ENCODE measurements at places on chromosomes 1 and 21.

GRCh38 chr21:41338455-41338854 lies 21.9 kb downstream of the FAM3B start:
- H3K4me3 ChIP-seq, result no peak overlapping the region
- H3K4me1 ChIP-seq, result no peaks in the 10 kb centered on the region
- no peaks in the 10 kb centered on the region for H3K36me3 ChIP-seq
- H3K27me3 ChIP-seq, result peaks cover 9% of the 10 kb centered on the region

DNA sequence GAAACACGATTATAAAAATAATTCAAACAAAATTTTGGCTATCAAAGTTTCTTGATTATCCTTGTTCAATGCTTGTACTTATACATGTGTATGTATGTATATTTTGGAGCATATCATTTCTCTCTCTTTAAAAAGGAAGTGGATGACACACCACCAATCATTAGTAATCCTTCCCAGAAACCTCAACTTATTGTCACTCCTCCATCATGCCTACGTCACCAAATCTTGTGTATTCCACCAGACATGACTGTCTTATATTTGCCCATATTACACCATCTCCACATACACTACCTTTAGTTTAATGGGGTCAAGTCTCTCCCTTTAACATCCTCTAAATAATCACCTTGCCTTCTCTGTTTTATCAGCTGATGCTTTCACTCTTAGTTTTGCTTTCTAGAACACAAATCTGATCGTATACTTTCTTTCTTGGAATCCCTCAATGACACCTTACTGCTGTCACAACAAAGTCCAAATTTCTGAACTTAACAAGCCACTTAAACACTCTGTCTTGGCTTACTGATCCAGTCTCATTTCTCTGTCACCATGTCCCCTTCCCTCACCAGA lies 124.0 kb downstream of the BRINP3 start:
- DNase-seq, result no peak
- H3K4me1 ChIP-seq, result no peaks in the 10 kb centered on the region
- no peak overlapping the region for H3K27ac ChIP-seq
- H3K36me3 ChIP-seq, result no peaks in the 10 kb centered on the region
- H3K4me3 ChIP-seq, result no peak overlapping the region

- no peak for DNase-seq
- H3K27ac ChIP-seq, result no peak overlapping the region
- H3K4me1 ChIP-seq, result no peaks in the 10 kb centered on the region
- no peaks in the 10 kb centered on the region for H3K36me3 ChIP-seq
These were observed 488.0 kb upstream of the B3GALT2 start for GRCh38 chr1:193674292-193674944.

GRCh38 chr1:107794571-107794970 lies 170.4 kb downstream of the VAV3 start:
- no peaks in the 10 kb centered on the region for H3K36me3 ChIP-seq
- peaks cover 47% of the 10 kb centered on the region for H3K4me1 ChIP-seq
- H3K27ac ChIP-seq, result peak overlapping the region; percentile 78
- H3K4me3 ChIP-seq, result no peak overlapping the region

- DNase-seq, result no peak
- H3K27ac ChIP-seq, result peak overlapping the region; percentile 67
- H3K27me3 ChIP-seq, result no peaks in the 10 kb centered on the region
- H3K36me3 ChIP-seq, result peaks cover 5% of the 10 kb centered on the region
- peaks cover 17% of the 10 kb centered on the region for H3K4me1 ChIP-seq
These were observed 478 bp downstream of the MAD2L2 start for GRCh38 chr1:11680270-11681070.

- no peak overlapping the region for H3K4me3 ChIP-seq
- H3K27ac ChIP-seq, result no peak overlapping the region
- peaks cover 10% of the 10 kb centered on the region for H3K36me3 ChIP-seq
- H3K4me1 ChIP-seq, result peaks cover 2% of the 10 kb centered on the region
- no peak for DNase-seq
These were observed 41.7 kb downstream of the LRP8 start for GRCh38 chr1:53285969-53286760.

GRCh38 chr1:89466307-89466930 lies 58.2 kb upstream of the LRRC8B start:
- peaks cover 5% of the 10 kb centered on the region for H3K4me1 ChIP-seq
- H3K36me3 ChIP-seq, result no peaks in the 10 kb centered on the region
- no peak for DNase-seq
- no peak overlapping the region for H3K27ac ChIP-seq

DNA sequence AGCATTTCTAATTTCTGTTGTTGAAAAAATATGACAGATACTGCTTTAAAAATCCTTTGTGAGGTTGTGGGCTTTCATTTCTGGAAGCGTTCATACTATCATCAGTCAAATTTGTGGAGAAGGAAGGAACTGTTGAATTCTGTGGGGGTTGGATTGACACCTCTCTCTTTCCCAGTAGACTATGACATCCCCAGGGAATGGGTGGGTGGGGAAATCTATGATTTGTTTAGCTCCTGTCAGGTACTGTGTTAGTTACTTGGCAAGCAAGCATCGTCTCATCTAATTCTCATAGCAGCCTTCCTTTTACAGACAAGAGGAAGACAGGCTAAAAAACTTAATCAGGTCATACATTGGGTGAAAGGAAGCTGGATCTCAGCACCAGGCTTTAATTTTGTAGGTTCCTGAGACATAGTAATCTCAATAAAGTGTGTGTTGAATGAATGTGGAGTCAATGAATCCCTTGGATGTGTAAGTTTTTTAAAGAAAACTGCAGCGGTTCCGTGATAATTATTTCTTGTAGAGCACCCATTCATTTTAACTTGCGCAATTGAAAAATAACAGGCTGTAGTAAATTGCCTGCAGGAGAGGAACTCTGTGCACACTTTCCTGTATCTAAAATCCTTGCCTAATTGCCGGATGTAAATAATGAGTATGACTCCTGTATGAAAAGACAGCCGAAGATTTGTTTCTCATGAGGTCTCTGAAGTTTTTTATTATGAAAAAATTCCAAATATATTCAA lies 60.6 kb downstream of the MYOM3 start:
- H3K4me1 ChIP-seq, result no peaks in the 10 kb centered on the region
- H3K36me3 ChIP-seq, result no peaks in the 10 kb centered on the region
- no peak for DNase-seq
- H3K27me3 ChIP-seq, result no peaks in the 10 kb centered on the region

DNA sequence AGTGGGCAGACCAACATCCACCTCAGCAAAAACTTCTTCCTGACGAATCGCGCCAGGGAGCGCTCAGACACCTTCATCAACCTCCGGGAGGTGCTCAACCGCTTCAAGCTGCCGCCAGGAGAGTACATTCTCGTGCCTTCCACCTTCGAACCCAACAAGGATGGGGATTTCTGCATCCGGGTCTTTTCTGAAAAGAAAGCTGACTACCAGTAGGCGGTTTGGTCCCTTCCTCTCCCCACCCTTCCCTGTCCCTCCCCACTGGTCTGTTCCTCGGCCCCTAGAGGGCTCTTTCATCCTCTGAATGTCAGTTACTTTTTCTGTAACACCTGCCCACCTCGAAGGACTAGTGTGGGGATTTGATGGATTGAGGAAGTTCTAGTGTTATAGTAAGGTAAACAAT lies 46.9 kb downstream of the CAPN2 start:
- H3K27me3 ChIP-seq, result no peaks in the 10 kb centered on the region
- no peaks in the 10 kb centered on the region for H3K4me1 ChIP-seq
- H3K27ac ChIP-seq, result no peak overlapping the region
- no peak for DNase-seq
- H3K4me3 ChIP-seq, result no peak overlapping the region

GRCh38 chr21:43911015-43911934 lies 46.3 kb downstream of the AGPAT3 start:
- DNase-seq, result no peak
- H3K36me3 ChIP-seq, result peaks cover 18% of the 10 kb centered on the region
- no peak overlapping the region for H3K27ac ChIP-seq
- peaks cover 11% of the 10 kb centered on the region for H3K4me1 ChIP-seq
- no peaks in the 10 kb centered on the region for H3K27me3 ChIP-seq
- no peak overlapping the region for H3K4me3 ChIP-seq

GRCh38 chr21:36661511-36662309 lies 37.2 kb upstream of the SIM2 start:
- no peak for DNase-seq
- no peaks in the 10 kb centered on the region for H3K36me3 ChIP-seq
- no peak overlapping the region for H3K4me3 ChIP-seq

DNA sequence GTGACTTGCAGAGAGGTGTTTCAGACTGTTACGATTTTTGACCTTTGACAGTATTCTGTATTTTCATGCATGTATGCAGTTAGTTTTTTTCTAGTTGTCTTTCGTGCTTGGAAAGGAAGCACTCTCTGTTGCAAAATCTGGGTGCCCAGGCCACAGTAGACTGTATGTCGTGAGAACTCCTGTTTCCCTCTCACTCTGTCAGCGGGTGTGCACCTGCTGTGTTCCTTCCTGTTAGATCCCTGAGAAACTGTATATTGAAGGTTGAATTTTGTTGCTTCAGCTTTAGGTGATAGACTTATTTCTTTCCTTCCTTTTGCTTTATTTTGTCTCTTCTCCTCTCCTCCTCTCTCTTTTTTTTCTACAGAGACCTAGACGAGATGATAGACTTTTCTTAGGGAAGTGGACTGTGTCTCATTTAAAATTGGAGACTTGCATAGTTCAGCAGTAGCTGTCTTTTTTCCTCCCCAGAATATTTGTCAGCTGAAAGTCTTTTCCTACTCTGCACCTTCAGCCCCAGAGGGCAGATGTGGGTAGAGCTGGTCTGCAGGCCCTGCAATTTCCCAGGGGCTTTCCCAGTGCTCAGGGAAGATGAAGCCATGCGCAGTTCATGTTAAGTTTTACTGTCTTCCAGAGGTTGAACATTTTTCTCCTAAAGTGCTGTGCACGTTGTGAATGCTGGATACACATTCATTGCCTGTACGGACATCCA lies 1.4 kb downstream of the TRAPPC10 start:
- H3K27ac ChIP-seq, result peak overlapping the region; percentile 90
- peaks cover 67% of the 10 kb centered on the region for H3K4me1 ChIP-seq
- peak overlapping the region; percentile 80 for H3K4me3 ChIP-seq
- no peaks in the 10 kb centered on the region for H3K27me3 ChIP-seq
- no peaks in the 10 kb centered on the region for H3K36me3 ChIP-seq
- DNase-seq, result peak; percentile 74

- no peak for DNase-seq
- H3K27me3 ChIP-seq, result no peaks in the 10 kb centered on the region
- peaks cover 32% of the 10 kb centered on the region for H3K36me3 ChIP-seq
- H3K4me1 ChIP-seq, result no peaks in the 10 kb centered on the region
These were observed 8.0 kb upstream of the YBX1 start for GRCh38 chr1:42674214-42674613.

GRCh38 chr1:78619032-78619431 lies 1.2 kb upstream of the IFI44L start:
- no peak overlapping the region for H3K27ac ChIP-seq
- no peak for DNase-seq
- H3K4me3 ChIP-seq, result no peak overlapping the region

- H3K4me1 ChIP-seq, result no peaks in the 10 kb centered on the region
- no peaks in the 10 kb centered on the region for H3K27me3 ChIP-seq
- no peak overlapping the region for H3K4me3 ChIP-seq
- no peak overlapping the region for H3K27ac ChIP-seq
- DNase-seq, result no peak
These were observed 187.6 kb upstream of the FAM78B start for GRCh38 chr1:166354406-166354805.

DNA sequence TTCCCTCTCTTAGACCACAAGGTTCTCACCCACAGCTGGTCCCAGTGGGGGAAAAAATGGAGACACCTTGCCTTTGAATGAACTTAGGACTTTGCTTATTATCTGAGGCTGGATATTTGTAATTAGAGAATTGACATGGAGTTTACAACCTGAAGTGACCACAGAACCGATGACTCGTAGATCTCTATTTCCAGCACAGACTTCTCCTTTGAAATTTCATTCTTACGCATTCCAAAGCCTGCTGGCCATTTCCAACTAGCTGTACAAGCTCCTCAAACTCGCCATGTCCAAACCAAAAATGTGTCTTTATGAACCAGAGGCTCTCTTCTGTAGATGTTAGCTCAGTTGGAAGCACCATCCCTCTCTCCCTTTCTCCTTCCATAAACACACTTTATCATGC lies 12.0 kb downstream of the RAB7B start:
- H3K4me3 ChIP-seq, result no peak overlapping the region
- no peak for DNase-seq
- no peaks in the 10 kb centered on the region for H3K4me1 ChIP-seq
- peaks cover 3% of the 10 kb centered on the region for H3K27me3 ChIP-seq
- H3K27ac ChIP-seq, result no peak overlapping the region

DNA sequence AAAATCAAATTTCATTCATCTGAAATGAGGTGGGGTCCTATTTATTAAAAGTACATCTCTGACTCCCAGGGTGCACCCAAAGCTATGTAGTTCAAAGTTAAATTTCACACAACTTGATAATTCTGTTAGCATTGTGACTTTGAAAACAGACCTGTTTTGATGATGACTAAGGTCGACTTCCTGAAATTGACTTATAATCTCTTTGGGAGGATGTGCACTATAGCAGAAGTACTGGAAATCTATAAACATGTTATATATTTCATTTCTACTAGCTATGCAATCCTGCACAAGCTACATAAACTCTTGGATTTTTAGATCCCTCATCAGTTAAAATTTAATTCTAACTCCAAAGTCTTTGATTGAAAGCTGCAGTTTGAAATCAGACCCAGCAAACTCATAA lies 507.6 kb downstream of the NEGR1 start:
- no peaks in the 10 kb centered on the region for H3K27me3 ChIP-seq
- no peak overlapping the region for H3K27ac ChIP-seq
- H3K4me1 ChIP-seq, result no peaks in the 10 kb centered on the region
- H3K4me3 ChIP-seq, result no peak overlapping the region
- no peaks in the 10 kb centered on the region for H3K36me3 ChIP-seq

GRCh38 chr1:1535201-1536018 lies 5.0 kb downstream of the TMEM240 start:
- peaks cover 3% of the 10 kb centered on the region for H3K27me3 ChIP-seq
- no peak overlapping the region for H3K27ac ChIP-seq
- peaks cover 7% of the 10 kb centered on the region for H3K4me1 ChIP-seq

GRCh38 chr1:73761559-73761958 lies 436.4 kb downstream of the LRRIQ3 start:
- no peaks in the 10 kb centered on the region for H3K4me1 ChIP-seq
- H3K4me3 ChIP-seq, result no peak overlapping the region
- H3K36me3 ChIP-seq, result no peaks in the 10 kb centered on the region
- no peaks in the 10 kb centered on the region for H3K27me3 ChIP-seq
- H3K27ac ChIP-seq, result no peak overlapping the region
- no peak for DNase-seq

DNA sequence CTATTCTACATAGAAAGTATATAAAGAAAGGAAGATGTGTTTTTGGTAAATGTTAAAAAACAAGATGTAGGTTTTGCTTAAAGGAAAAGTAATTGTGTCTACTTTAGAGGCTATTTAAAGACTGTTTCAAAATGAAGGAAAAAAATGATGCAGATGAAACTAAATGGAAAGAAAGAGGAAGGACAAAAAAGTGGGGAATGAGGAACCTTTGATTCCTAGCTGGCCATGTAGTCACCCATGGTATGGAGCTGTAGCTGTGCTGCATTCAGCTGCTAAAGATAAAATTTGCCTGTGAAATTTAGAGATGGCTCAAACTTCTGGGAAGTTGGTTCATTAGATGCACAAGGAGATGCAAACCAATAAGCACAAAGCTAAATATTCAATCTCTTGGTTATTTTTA lies 86.8 kb upstream of the SERBP1 start:
- H3K27me3 ChIP-seq, result peaks cover 2% of the 10 kb centered on the region
- no peak overlapping the region for H3K27ac ChIP-seq
- H3K4me1 ChIP-seq, result no peaks in the 10 kb centered on the region
- H3K4me3 ChIP-seq, result no peak overlapping the region
- no peak for DNase-seq

Data from CD4-positive, CD25-positive, alpha-beta regulatory T cell (primary cell).